ENCODE measurements at places on chromosomes 2 and 18. TPM values are rescaled to one million over a fixed set of nuclear protein-coding genes. Genes with fewer than 3 reads are reported as not detected.

The SNRNP27 gene
- total RNA-seq: 49.7 TPM

The DCDC2C gene
- not detected for total RNA-seq

The KCNE4 gene
- total RNA-seq: 0.30 TPM

The DES gene
- total RNA-seq: 1.2 TPM

The CD207 gene
- 0.30 TPM for total RNA-seq

The C2orf66 gene
- total RNA-seq: not detected

All from epithelial cell of umbilical artery (primary cell).